Endodermal cell (in vitro differentiated cells): ENCODE measurements at places on chromosomes 6 and 20. TPM values are rescaled to one million over a fixed set of nuclear protein-coding genes. Genes with fewer than 3 reads are reported as not detected.

DNA sequence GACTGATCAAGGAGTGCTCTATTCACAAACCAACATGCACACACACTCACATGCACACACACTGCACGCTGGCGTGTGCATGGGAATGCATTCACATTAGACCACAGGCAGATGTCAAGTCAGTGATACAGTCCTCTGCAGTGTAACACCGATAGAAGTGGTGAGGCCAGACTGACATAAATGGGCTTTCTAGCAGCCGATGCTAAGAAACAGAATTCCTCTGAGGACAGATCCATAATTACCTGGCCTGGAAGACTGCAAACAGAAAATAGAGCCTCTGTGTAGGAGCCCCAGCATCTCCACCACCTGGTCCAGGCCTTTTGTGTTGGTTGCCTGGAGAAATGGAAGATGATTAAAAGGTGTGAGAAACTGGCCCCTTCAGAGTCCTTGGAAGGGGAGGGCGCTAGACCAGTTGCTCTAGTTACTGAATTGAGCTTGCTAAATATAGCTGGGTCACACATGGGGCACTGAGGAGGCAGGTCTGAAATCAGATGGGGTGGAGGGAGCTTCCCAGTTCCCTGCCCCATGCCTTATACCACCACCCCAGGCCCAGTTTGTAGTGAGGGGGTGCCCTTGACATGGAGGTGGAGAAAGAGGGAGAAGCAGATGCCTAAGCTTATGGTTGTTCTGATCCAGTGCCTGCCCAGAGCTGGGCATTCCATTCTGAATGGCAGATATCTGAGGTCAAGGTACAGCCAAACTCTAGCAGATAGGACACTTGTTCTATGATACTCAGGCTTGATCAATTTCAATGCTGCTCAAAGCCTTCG, 233.8 kb downstream of the LRFN2 start:
- DNase-seq, result peak; percentile 67
- no peaks in the 10 kb centered on the region for H3K27me3 ChIP-seq
- H3K4me3 ChIP-seq, result no peak overlapping the region

DNA sequence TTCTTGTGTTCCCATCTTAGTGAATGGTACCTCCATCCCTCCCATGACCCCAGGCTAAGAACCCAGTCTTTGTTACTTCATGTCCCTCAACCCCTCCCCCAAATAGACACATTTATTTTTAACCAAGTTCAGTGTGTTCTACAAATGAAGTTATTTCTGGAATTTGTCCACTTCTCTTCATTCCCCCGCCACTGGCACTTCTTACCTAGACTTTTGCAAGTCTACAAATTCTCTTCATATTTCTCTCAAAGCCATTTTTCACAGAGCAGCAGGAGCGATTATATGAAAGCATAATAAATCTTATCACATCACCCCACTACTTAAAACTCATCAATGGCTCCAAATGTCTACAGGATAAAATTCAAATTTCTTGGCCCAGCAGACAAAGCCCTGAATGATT, 131.4 kb downstream of the BTBD9 start:
- no peaks in the 10 kb centered on the region for H3K36me3 ChIP-seq
- no peaks in the 10 kb centered on the region for H3K27me3 ChIP-seq
- no peaks in the 10 kb centered on the region for H3K4me1 ChIP-seq
- peak overlapping the region; percentile 34 for H3K4me3 ChIP-seq

ZFP57 gene
- 0.56 and 0.59 TPM in 2 replicates for total RNA-seq

GRCh38 chr6:150327117-150327774, 41.6 kb upstream of the IYD start:
- DNase-seq, result no peak
- no peaks in the 10 kb centered on the region for H3K36me3 ChIP-seq
- no peaks in the 10 kb centered on the region for H3K27me3 ChIP-seq
- H3K4me1 ChIP-seq, result no peaks in the 10 kb centered on the region
- no peak overlapping the region for H3K4me3 ChIP-seq
- H3K27ac ChIP-seq, result no peak overlapping the region

- H3K27me3 ChIP-seq, result peaks cover 4% of the 10 kb centered on the region
- no peak overlapping the region for H3K27ac ChIP-seq
- H3K4me3 ChIP-seq, result peak overlapping the region; percentile 55
- no peaks in the 10 kb centered on the region for H3K36me3 ChIP-seq
- DNase-seq, result peak; percentile 94
Measured at GRCh38 chr6:41318654-41319565, 16.5 kb upstream of the NCR2 start.

SYTL3 gene
- total RNA-seq, result 0.20 and 0.79 TPM in 2 replicates

GRCh38 chr6:80932359-80932758, 820.1 kb downstream of the TENT5A start:
- H3K4me3 ChIP-seq, result no peak overlapping the region
- DNase-seq, result no peak
- H3K27ac ChIP-seq, result no peak overlapping the region

DNA sequence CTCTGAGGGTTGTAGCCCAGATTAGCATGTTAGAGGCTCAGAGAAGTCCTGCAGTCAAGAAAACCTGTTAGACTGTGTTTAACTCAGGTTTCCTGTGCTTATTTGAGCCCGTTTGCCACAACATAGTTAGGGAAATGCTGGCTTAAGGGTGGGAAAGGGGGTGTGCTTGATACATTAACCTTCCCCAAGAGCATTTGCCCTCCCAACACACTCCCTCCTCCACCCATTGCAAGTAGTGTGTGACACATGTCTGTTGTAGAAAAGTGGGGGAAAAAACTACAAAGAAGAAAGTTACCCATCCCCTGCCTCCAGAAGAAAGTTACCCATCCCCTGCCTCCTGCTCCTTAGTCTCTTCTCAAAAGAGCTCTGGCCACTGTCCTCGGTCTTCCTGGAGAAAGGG, 36.8 kb upstream of the MRPS18A start:
- H3K4me1 ChIP-seq, result peaks cover 9% of the 10 kb centered on the region
- no peak overlapping the region for H3K27ac ChIP-seq
- no peaks in the 10 kb centered on the region for H3K36me3 ChIP-seq
- no peak overlapping the region for H3K4me3 ChIP-seq

SLC22A7 gene
- total RNA-seq, result not detected in 2 replicates

- H3K27ac ChIP-seq, result no peak overlapping the region
- H3K36me3 ChIP-seq, result no peaks in the 10 kb centered on the region
- H3K4me3 ChIP-seq, result peak overlapping the region; percentile 82
- H3K4me1 ChIP-seq, result peaks cover 7% of the 10 kb centered on the region
- H3K27me3 ChIP-seq, result peaks cover 63% of the 10 kb centered on the region
- DNase-seq, result peak; percentile 86
Measured at GRCh38 chr6:46491628-46492547, 639 bp upstream of the RCAN2 start.

RAB44 gene
- total RNA-seq, result not detected in 2 replicates

DAAM2 gene
- 0.23 to 0.33 TPM (median 0.27 TPM) in 3 replicates for total RNA-seq

GRCh38 chr6:14386668-14387067, 269.1 kb downstream of the CD83 start:
- no peaks in the 10 kb centered on the region for H3K27me3 ChIP-seq
- no peaks in the 10 kb centered on the region for H3K36me3 ChIP-seq
- peaks cover 17% of the 10 kb centered on the region for H3K4me1 ChIP-seq
- DNase-seq, result no peak

DNMT3B gene
- 283 and 368 TPM in 2 replicates for total RNA-seq

DNA sequence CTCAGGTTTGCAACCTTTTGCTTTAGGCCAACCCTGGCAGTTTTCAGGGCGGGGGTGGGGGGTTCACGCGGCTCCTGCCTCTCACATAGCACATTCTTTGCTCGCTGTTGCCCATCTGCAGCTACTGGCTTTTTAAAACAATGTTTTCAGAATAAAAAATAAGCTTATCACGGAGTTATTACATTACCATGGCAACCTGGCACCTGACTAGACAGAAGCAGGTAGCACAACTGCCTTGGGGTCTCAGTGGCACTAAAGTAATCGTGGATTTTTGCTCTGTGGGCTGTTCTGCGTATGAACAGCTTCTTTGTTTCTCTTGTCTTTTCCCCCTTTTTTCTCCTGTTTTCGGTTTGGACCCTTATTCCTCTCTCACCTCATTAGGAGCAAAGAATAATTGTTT, 9.1 kb upstream of the MANBAL start:
- no peak overlapping the region for H3K4me3 ChIP-seq
- H3K27ac ChIP-seq, result no peak overlapping the region
- H3K36me3 ChIP-seq, result no peaks in the 10 kb centered on the region
- peaks cover 8% of the 10 kb centered on the region for H3K4me1 ChIP-seq
- DNase-seq, result no peak

DNA sequence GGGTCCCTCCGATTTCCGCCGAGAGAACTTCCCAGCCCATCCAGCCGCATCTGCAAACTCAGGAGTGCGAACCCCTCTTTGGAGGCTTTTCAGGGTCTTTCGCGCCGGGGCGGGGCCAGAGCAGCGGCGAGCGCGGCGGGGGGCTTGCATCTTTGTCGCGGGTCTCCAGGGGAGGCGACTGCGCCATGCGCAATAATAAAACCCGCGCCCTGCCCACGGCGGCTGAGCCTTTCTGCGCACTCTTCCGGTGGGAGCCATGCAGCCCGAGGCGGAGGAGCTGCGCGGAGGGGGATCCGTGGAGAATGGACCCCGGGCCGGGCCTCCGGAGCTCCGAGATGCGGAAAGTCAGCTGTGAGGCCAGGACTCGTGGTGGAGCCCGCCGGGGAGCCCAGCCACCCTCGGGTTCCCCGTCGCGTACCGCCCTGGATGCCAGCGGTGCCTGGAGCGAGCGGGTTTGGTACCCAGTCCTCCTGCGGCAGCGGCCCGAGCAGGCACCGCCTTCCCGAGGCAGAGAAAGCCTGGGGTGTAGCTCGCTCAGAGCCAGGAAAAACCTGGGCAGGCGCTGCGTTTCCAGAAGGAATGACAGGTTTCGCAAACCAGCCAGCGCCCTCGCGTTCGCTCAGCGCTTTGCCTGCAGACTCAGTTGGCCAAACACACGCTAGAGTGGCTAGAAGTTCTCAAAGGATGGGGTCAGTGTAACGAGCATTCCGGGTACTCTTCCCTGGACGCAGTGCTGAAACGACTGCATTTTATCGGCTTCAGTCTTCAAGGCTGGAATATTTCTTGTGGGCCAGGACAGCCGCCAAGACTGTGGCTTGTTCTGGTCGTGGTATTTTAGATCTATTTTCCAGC, 1.2 kb downstream of the AKAP12 start:
- peaks cover 41% of the 10 kb centered on the region for H3K27me3 ChIP-seq
- peaks cover 4% of the 10 kb centered on the region for H3K4me1 ChIP-seq
- H3K27ac ChIP-seq, result peak overlapping the region; percentile 93
- DNase-seq, result peak; percentile 82
